ENCODE measurements at places on chromosomes 2 and 18.

DNA sequence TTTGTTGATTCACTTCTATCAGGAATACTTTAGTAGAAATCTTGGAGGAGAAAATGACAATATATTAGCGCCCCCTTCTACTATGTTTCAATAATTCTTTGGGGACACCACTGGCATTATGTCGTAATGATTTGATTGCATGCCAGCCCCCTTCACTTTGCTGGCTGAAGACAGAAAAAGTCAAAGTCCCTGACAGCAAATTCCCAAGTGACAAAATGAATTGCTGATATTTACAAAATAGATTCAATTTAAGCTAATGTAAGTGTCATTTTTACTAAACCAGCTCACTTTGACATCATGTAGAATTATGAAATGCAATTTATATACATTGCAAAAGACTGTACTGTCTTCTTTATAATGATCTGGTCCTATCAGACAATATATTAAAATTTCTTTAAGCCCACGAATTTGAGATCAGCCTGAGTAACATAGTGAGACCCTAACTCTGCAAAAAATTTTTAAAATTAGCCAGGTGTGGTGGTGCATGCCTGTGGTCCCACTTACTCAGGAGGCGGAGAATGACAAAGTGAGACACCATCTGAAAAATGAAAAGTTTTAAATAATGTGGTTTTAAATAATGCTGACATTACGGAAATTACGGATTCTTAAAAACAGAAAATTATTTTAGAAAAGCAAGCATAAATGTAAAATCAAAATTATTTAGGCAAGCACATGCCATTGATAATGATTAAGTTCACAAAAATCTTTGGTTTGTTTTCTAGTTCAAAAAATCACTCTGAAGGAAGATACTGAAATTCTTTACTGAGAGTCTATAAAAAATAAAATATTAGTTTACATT is 520.1 kb upstream of the PKDCC start:
- DNase-seq, result no peak

DNA sequence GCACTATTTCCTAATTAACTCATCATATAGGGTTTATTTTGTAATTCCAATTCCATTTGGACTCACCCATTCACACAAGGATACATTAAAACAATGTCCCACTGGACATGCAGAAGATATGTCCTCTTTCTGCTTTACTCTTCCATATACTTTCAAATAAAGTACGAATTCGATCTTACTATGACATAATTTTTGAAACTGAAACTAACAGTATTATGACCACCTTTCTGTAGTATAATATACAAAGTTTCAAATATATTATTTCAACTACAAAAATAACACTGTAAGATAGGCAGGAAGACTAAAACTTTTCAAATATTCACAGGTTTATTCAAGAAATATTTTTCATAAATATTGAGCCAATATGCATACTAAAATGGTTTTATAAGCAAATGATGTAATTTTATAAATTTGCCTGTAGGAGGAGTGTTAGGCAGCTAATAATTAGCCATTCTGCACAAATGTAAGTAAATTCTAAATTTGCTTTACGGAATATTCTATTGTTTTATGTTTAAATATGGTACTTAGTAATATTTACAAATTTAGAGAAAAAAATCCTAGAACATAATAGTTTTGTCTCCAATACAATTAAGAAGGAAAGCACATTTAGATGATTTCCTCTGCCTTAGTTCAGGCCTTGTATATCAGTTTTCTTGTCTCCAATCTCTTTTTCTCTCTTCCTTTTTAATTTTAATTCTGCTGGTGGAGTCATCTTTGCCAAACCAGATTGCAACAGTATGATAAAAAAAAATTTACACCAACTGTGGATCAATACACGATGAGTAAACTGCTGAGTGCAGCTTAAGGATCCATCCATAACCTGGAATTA is 85.9 kb downstream of the CERKL start:
- no peak for DNase-seq

GRCh38 chr18:8339952-8340351 is 269.3 kb upstream of the RAB12 start:
- DNase-seq, result no peak

DNA sequence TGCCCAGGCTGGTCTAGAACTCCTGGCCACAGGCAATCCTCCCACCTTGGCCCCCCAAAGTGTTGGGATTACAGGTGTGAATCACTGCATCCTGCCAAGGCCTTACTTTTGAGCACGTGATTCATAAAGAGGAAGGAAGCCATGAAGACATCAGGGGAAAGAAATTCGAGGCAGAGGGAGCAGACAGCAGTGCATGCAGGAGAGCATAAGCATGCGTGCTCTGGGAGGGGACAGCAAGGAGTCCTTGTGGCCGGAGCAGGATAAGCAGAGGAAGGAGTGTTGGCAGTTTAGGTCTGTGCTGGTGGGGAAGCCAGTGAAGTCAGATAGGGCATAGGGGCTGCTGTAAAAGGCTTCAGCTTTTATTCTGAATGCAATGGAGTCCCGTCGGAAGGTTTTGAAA is 400.5 kb upstream of the RAB12 start:
- DNase-seq, result no peak

DNA sequence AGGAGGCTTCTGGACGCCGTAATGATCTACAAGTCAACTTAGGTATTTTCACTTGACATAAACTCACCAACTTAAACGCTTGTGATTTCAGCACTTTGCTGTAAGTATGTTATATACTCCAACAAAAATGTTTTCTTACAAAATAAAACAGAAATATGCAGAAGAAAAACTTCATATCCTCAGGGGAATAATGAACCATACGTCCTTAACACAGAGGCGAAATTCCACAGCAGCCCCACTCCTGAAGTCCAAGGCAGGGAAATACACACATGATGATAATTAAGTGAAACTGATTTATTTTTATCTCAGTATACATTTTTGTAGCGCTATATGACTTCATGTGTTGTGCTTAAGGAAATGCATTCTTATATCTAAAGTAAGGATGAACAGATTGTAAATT is 335.4 kb upstream of the VWC2L start:
- DNase-seq, result no peak

GRCh38 chr18:77969972-77970371 is 720.3 kb downstream of the GALR1 start:
- DNase-seq, result no peak

DNA sequence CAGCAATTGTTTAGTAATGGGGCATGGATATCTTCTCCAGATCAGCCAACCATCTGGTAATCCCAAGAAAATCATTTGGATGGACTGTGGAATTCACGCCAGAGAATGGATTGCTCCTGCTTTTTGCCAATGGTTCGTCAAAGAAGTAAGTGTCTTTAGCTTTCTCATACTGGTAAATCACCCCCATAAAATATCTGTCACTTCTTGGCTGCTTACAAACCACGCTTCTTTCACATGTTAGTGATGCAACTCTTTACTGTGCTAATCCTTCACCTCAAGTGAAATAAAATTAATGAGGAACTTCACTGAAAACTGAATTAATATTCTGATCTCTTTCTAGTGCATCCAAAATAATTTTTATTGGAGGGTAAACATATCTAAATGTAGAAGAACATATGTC is 18.9 kb downstream of the CPO start:
- DNase-seq, result no peak

- DNase-seq, result no peak
Observed at GRCh38 chr18:647304-647703, 10.1 kb upstream of the TYMS start.

DNA sequence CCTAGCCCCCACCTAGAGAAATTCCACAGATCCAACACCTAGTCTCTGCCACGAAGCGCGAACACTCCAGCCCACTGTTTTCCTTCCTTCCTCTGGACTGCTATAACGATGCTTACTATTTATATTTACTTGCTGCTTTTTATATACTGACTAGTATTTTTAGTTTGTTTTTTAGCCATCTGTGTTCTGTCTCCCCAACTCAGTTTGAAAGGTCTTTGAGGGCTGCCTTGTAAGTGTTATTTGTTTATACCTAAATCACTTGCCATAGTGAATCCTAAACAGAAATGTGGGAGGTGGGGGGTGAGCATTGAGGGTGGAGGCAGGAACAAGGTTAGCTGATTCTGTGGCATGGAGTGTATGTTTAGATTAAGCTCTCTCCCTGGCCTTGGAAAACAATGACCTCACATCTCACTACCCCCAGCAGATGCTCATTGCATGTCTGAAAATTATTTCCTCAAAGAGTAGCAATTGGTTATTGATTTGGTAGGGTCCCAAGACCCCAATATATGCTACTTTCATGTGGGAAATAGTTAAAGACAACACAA is 1.1 kb upstream of the NCKAP5 start:
- no peak for DNase-seq

DNA sequence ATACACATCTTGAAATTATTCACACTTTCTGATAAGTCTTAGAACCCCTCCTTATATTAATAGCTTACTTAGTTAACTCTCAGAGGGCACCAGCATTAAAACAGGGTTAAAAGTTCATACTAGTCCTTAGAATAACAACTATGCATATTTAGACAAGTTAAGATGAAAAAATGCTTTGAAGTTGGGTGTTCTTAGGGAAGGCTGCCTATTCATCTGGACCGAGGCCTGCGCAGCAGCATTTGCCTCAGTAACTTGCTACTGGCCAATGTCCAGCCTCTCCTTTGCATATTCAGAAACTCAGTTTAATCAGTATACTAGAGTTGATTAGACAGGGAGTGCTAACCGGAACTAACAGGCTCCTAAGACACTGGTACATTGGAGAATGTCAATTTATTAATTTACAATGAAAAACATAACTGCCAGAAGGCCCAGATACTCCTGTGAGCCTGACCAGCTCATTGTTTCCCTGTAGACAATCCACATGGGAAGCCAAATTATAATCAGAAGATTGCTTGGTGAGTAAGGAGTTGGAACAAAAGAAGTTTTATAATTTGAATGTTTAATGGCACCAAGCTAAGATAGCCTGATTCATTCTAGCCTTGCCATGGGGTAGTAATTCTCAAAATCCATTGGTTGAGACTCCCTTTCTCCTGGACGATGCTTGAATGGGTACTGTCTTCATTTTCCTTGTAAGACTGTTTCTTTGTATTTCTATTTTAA is 48.9 kb downstream of the DYNC1I2 start:
- no peak for DNase-seq

DNA sequence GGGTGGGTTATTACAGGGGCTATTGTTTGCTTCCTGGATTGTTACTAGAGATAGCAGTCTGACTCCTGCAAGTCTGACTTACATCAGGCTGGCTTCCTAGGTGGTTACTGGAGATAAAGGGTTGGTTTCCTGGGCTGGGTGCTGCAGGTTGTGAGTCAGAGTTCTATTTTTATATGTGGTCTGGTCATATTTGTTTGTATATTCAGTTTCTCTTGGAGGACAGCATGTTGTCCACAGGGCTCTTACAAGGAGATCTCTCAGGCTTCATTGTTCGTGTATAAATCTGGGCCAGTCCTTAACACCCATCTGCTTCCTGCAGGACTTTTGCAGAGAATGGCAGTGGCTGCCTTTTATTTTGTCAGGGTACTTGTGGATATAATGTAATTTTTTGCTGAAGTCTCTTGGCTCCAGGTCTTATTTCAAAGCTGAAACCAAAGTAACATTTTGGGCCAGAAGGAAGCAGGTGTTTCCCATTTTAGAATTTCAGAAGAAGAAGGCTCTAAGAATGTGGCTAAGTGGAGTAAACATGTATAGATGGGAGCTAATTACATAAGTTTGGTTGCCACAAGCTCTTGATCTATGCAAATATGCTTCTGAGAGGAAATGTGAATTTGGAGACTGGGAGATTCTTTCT is 65.9 kb upstream of the SLC16A14 start:
- no peak for DNase-seq

- DNase-seq, result no peak
Observed at GRCh38 chr18:62616331-62616805, 93.5 kb downstream of the ZCCHC2 start.

- no peak for DNase-seq
Observed at GRCh38 chr2:240896871-240897692, 1.1 kb upstream of the MAB21L4 start.

- no peak for DNase-seq
Observed at GRCh38 chr2:56177420-56178220, 6.2 kb upstream of the CCDC85A start.

All from activated naive CD4-positive, alpha-beta T cell treated with anti-CD3 and anti-CD28 coated beads, Interleukin-2, amount 50 U/mL, for 72 hours (primary cell).